ENCODE measurements at places on chromosomes 3 and 15.

DNA sequence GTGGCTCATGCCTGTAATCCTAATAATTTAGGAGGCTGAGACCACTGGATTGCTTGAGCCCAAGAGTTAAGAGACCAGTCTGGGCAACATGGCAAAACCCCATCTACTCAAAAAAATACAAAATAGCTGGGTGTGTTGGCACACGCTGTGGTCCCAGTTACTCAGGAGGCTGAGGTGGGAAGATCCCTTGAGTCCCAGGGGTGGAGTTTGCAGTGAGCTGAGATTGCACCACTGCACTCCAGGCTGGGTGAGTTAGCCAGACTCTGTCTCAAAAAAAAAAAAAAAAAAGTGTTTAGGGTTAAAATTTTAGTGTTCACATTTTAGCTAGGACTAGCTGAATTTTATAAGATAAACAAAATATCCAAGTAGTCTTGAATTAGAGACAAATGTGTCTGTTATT is 1340.1 kb upstream of the EPHA6 start:
- no peaks in the 10 kb centered on the region for H3K4me1 ChIP-seq
- H3K27me3 ChIP-seq = no peaks in the 10 kb centered on the region
- DNase-seq = no peak
- H3K36me3 ChIP-seq = no peaks in the 10 kb centered on the region
- H3K27ac ChIP-seq = no peak overlapping the region

- peaks cover 21% of the 10 kb centered on the region for H3K4me1 ChIP-seq
- no peaks in the 10 kb centered on the region for H3K27me3 ChIP-seq
- no peaks in the 10 kb centered on the region for H3K36me3 ChIP-seq
- H3K27ac ChIP-seq = no peak overlapping the region
- no peak overlapping the region for H3K4me3 ChIP-seq
Observed at GRCh38 chr3:171258316-171258715, 201.9 kb downstream of the TNIK start.

GRCh38 chr3:9883706-9884554 is 3.9 kb upstream of the CIDEC start:
- H3K27ac ChIP-seq = peak overlapping the region; percentile 98
- DNase-seq = no peak
- H3K27me3 ChIP-seq = no peaks in the 10 kb centered on the region
- H3K36me3 ChIP-seq = no peaks in the 10 kb centered on the region
- peaks cover 17% of the 10 kb centered on the region for H3K4me1 ChIP-seq
- no peak overlapping the region for H3K4me3 ChIP-seq

- no peak overlapping the region for H3K4me3 ChIP-seq
- H3K27ac ChIP-seq = no peak overlapping the region
- no peak for DNase-seq
- no peaks in the 10 kb centered on the region for H3K27me3 ChIP-seq
- H3K36me3 ChIP-seq = no peaks in the 10 kb centered on the region
Observed at GRCh38 chr3:65507437-65507836, 531.3 kb downstream of the MAGI1 start.

- H3K4me1 ChIP-seq = no peaks in the 10 kb centered on the region
- H3K27me3 ChIP-seq = no peaks in the 10 kb centered on the region
- DNase-seq = no peak
- H3K36me3 ChIP-seq = no peaks in the 10 kb centered on the region
Observed at GRCh38 chr3:65928110-65928509, 110.6 kb downstream of the MAGI1 start.

DNA sequence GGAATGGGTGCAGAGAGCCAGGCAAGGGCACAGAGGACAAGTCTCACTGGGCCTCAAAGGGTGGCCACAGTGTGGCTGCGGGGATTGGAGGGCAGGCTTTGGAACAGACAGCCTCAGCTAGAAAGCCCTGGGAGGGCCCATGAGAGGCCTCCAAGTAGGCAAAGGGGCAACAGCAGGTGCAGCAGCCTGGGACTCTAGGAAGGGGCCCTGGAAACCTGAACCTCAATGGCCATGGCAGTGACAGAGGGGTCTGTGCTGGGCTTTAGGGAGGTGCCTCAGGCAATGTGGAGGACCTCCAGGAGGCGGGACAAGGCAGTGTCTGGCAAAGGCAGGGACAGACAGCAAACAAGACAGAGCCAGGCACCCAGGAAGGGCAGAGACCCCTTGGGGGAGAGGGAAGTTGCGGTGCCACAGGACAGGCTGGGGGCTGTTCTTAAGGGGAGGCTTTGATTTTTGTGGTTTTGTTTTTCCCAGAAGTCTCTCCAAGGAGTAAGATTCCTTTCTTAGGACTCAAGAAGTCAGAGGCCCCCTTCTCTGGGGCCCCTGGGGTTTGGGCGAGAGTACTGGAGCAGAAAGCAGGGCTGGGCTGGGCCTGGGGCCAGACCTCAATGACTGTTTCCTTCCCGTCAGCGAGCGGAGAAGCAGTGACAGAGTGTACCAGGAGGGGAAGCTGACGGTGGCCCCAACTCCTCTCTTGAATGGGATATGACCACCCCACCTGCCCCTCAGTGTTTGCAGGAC is 9.7 kb downstream of the STOML1 start:
- H3K36me3 ChIP-seq = no peaks in the 10 kb centered on the region
- peak overlapping the region; percentile 95 for H3K27ac ChIP-seq
- no peaks in the 10 kb centered on the region for H3K27me3 ChIP-seq

DNA sequence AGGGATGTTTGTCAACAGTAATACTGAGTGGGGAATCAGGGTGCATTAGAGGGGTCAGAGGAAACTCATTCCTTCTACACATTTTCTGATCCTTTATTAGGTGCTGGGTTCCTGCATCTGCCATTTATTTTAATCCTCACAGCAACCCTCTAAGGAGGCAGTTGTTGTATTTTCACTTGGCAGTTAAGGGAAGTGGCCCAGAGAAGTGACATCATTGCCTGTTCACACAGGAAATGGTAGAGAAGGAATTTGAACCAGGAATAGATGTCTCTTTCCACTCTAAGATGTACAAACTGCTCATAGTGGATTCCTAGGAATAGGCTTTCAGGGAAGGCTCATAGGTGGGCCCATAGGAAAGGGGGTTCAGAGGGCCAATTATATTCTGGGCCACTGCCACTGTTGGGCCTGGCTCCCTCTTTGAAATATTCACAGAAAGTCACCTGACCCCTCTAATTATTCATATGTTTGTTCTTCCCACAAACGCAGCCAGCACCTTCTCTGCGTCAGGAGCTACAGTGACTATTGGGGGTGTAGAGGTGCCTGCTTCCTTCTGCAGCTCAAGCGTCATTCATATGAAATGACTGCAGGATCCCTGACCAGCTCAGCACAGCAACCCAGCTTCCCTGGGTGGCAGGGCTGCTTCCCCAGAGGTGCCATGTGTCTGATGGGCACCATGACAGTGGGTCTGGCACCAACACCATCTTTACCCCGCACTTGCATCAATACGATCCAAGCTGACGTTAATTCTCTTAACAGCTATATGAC is 163.9 kb upstream of the SMAD3 start:
- no peak overlapping the region for H3K27ac ChIP-seq
- H3K27me3 ChIP-seq = no peaks in the 10 kb centered on the region
- H3K4me1 ChIP-seq = no peaks in the 10 kb centered on the region
- DNase-seq = peak; percentile 38

GRCh38 chr3:111695636-111696117 is 100.5 kb upstream of the ZBED2 start:
- H3K36me3 ChIP-seq = no peaks in the 10 kb centered on the region
- DNase-seq = no peak
- H3K27ac ChIP-seq = peak overlapping the region; percentile 89

GRCh38 chr3:152352554-152352953 is 83.8 kb downstream of the MBNL1 start:
- H3K4me3 ChIP-seq = no peak overlapping the region
- H3K36me3 ChIP-seq = peaks cover 9% of the 10 kb centered on the region
- no peaks in the 10 kb centered on the region for H3K27me3 ChIP-seq
- DNase-seq = no peak

- H3K36me3 ChIP-seq = no peaks in the 10 kb centered on the region
- H3K27ac ChIP-seq = no peak overlapping the region
- peak overlapping the region; percentile 89 for H3K4me3 ChIP-seq
Observed at GRCh38 chr3:51966486-51966885, 768 bp downstream of the PCBP4 start.

GRCh38 chr3:31129241-31129640 is 234.8 kb upstream of the GADL1 start:
- no peak overlapping the region for H3K4me3 ChIP-seq
- no peaks in the 10 kb centered on the region for H3K27me3 ChIP-seq
- H3K27ac ChIP-seq = no peak overlapping the region
- H3K36me3 ChIP-seq = no peaks in the 10 kb centered on the region
- DNase-seq = no peak

GRCh38 chr3:129958755-129959154 is 15.8 kb upstream of the TRH start:
- H3K4me1 ChIP-seq = no peaks in the 10 kb centered on the region
- H3K27me3 ChIP-seq = peaks cover under 1% of the 10 kb centered on the region
- no peak overlapping the region for H3K27ac ChIP-seq
- no peak for DNase-seq
- H3K36me3 ChIP-seq = no peaks in the 10 kb centered on the region
